ENCODE measurements at places on chromosomes 3 and 15.

GRCh38 chr3:128426128-128426921 is 40.4 kb downstream of the DNAJB8 start:
- peak; percentile 17 for DNase-seq

GRCh38 chr3:184565421-184566211 is 4.0 kb downstream of the EPHB3 start:
- DNase-seq = no peak

DNA sequence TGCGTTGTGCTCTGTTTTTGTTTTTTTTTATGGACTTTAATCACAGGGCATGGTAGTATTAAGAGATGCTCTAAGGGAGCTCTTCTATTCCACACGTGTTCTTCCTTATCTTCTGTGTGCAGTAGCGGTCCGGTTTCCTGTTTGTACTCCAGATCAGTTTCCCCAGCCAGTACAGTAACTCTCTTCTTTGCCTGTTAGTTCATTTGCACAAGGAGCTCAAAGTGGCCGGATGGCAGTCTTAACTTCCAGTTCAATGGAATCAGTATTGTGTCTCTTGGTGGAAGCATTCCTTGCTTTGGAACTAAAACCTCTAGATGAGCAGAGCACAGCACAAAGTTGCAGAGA is 122.0 kb downstream of the KLF13 start:
- DNase-seq = no peak

- no peak for DNase-seq
Observed at GRCh38 chr3:55059027-55059629, 131.3 kb upstream of the LRTM1 start.

DNA sequence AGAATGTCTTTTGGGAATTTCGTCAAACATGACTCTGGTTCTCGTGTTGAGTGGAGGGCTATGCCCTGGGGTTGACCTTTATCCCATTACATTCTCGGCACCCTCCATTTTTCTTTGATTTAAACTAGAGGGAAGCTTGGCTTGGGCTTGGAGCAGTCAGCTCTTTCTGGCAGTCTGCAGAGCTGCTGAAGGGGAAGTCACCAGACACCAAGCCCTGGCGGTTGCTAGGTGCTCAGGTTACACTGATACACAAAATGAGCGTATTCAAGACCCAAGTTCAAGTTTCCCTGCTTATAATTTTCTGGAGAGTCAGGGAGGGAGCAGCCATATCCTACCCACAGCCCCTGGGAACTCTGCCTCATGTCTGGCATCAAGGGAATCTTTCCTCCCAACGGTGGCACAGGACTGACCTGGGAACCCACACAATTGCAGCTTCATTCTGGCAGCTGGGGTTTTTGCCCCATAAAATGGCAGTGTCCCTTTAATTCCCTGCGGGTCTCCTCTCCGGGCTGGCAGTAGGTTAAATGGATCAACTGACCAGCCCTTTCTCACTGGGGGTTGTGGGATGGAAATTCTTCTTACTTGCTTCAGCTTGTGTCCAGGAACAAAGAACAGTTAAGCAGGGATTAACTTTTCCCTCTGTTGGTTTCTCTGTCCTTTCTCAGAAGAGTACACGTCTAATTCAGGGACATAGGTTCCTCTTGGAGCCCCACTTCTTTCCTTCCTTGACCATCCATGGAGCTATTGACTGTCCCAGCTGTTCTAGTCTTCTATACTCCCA is 110.0 kb upstream of the DLG1 start:
- no peak for DNase-seq

GRCh38 chr15:73962433-73962832 is 29.7 kb downstream of the STOML1 start:
- no peak for DNase-seq

GRCh38 chr3:119600732-119601131 is 3.0 kb downstream of the PLA1A start:
- no peak for DNase-seq

DNA sequence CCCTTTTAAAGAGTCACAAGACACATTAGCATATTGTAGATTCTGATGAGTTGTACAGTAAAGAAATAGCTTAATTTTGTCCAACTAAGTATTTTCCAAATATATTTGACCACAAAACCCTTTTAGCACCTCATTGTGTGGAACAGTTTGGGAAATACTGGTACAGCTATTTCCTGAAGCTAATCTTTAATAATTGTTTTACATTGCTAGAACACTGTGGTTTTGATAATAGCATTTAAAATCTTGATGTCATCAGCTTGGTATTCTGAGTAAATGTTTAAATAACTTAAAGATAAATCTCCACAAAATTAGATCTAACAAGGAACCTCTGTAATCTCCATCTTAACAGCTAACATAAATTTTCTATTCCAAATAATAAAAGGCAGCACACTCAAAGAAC is 140.0 kb upstream of the MLF1 start:
- DNase-seq = no peak

GRCh38 chr3:10444511-10444910 is 60.9 kb downstream of the ATP2B2 start:
- DNase-seq = no peak

GRCh38 chr15:58558777-58559176 is 127.0 kb downstream of the LIPC start:
- no peak for DNase-seq

- no peak for DNase-seq
Observed at GRCh38 chr3:145384307-145384706, 776.7 kb downstream of the PLOD2 start.

GRCh38 chr3:113151461-113152031 is 59.8 kb upstream of the BOC start:
- DNase-seq = no peak

DNA sequence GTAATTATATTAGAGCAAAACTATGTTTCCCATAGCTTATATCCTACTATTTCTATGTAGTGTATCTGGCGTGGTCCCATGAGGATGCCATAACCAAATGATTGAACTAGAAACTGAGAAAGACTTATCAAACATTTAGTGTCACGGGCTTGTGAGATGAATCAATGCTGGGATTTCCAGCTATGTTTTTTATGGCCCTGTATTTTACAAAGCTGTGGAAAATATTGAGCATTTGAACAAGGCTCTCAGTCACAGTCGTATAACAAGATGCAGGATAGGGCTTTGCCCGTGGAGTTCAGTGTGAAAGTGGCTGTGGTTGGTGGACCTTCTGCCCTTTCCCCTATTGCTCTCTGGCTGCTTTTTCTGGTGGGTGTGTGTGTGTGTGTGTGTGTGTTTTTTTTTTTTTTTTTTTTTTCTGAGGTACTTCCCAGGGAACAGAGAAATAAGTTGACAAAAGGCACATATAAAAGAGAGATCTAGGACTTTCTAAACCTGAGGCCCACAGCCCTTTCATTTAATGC is 60.7 kb downstream of the CACNA1D start:
- no peak for DNase-seq

GRCh38 chr15:73624530-73624929 is 8.7 kb downstream of the NPTN start:
- no peak for DNase-seq

DNA sequence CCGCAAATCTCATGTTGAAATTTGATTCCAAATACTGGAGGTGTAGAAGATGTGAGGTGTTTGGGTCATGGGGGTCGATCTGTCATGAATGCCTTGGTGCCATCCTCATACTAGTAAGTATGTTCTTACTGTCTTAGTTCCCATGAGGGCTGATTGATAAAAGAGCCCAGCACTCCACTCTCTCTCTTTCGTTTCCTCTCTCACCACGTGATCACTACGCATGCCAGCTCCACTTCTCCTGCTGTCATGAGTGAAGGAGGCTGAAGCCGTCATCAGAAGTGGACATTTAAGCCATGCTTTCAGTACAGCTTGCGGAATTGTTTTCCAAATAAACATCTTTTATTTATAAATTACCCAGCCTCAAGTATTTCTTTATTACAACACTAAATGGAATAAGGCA is 6.1 kb downstream of the OR5H15 start:
- DNase-seq = no peak

GRCh38 chr3:41693799-41694198 is 268.1 kb downstream of the ULK4 start:
- no peak for DNase-seq

- no peak for DNase-seq
Observed at GRCh38 chr3:64647825-64648224, 40.0 kb downstream of the ADAMTS9 start.

GRCh38 chr15:29822684-29823459 is 604 bp upstream of the TJP1 start:
- DNase-seq = peak; percentile 40

DNA sequence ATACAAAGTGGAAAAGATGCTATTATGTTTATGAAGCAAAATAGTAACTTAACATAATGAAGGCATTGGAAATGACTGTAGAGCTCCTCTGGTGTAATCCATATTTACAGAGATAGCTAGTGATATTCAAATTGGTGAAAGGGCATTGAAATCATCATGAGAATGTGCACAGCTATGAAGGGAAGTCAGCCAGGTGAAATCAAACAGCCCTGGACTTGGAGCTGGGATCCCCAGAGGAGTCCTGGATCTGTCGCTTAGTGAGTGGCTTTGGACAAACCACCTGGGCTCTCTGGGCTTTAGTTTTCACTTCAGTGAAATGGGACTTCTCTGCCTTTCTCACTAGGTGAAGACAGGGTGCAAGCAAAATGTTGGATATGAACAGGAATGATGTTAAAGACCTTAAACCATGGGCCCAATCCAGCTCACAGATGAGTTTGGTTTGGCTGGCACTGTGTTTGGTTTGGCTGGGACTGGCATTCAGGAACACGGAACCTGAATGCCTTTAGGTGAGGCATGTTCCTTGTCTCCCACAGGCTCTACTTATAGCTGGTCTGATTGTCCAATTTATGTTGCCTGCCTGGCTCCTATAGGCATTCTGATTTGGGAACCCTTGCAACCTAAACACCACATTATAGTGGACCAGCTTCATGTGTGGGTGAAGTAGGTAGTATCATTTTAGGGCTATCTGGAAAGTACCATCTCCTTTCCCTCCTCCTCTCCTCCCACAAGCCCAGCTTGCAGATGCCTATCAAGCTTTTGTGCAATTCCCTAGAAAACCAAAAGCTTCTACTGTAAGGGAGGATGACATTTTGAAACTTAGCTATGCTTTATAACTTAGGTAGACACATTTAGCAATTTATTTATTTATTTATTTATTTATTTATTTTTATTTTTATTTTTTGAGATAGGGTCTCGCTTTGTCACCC is 110.6 kb upstream of the TNFAIP8L3 start:
- no peak for DNase-seq

- DNase-seq = no peak
Observed at GRCh38 chr3:120192579-120192978, 92.4 kb downstream of the GPR156 start.

DNA sequence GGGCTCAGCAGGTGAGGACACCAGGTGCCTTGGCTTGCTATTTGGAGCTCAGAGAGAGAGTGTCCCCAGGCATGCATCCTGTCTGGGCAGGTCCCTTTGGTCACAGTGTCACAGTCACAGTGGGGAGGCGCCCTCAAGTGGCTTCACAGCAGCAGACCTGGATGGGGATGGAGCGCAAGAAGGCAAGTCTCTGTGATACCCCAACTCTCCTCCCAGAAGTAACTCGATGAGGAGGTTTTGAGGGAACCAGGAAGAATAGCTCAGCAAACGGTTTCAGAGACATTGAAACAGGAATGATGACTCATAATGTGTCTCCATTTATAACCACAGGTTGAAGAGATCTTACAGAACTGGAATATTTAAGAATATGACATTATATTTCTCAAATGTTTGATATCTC is 66.5 kb upstream of the SH3GL3 start:
- DNase-seq = peak; percentile 32

DNA sequence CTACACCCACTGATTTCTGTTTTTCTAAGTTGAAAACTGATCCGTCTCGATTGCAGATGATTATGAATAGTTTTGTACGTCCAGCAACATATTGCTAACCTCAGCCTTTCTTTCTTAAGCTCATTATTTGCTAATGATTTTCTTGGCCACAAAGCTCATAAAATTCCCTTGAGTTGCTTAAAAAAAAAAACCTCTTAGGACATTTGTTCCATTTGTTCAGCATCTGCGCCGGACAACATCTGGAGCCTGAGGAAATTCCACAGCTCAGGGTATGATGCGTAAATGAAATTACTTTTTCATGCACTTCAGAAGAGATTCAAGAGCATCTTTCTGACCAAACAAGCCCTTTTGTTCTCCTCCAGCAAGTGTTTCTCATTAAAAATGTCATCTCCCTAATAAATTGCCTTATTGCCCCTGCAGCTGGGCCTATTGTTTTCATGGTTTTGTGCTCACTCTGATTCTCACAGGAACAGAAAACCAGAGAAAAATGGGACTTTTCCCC is 249.1 kb upstream of the MCTP2 start:
- DNase-seq = no peak

DNA sequence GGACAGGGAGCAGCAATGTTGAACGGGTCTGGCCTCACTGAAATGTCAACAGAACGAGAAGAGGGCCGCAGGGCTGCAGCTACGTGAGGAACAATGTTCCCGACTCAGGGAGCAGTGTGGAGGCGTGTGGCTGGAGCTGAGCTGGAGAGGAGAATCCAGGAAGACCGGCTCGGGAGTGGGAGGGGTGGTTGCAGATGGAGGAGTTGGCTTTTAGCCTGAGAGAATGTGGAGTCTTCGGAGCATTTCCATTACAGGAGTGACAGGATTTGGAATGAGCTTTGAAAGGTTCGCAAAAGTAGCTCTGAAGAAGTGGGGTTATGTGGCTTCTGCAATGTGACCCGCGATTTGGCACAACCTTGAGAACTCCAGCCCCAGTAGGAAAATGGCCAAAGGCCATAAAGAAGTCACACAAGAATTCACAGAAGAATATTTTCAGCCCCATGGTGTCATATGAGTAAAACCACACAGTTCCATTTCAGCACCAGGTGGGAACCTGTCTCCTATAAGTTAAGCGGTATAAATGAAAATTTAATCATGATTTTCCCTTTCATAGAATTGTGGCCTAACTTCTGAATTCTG is 78.8 kb upstream of the NSMCE3 start:
- DNase-seq = no peak

- DNase-seq = peak; percentile 96
Observed at GRCh38 chr15:75023181-75023871, at the start of gene PPCDC. PPCDC (plus strand) TSS chr15:75023590; CDS start chr15:75028319, 4,729 bp downstream.

GRCh38 chr3:36142746-36143145 is 237.6 kb upstream of the STAC start:
- DNase-seq = no peak

DNA sequence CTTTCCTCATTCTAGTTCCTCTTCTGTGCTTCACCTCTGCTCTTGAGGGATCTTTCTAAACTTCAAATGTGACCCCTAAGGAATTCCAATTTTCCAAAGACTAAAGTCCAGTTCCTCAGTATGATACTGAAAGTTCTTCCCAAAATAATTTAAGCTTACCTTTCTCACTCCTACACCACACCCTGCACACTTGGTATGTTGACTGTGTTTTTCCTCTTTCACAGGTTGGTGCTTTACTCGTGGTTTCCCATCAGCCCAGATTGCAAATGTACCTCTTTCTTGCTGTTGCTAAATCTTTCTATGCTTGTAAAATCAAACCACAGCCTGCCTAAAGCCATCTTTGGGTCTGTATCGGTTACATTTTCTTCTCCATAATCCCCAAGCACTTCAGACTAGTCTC is 30.5 kb upstream of the CLDN16 start:
- no peak for DNase-seq
